Brain microvascular endothelial cell (primary cell): ENCODE measurements at places on chromosomes 1 and 21.

- peak; percentile 78 for DNase-seq
Observed at GRCh38 chr1:218584418-218585155, 239.5 kb downstream of the TGFB2 start.

DNA sequence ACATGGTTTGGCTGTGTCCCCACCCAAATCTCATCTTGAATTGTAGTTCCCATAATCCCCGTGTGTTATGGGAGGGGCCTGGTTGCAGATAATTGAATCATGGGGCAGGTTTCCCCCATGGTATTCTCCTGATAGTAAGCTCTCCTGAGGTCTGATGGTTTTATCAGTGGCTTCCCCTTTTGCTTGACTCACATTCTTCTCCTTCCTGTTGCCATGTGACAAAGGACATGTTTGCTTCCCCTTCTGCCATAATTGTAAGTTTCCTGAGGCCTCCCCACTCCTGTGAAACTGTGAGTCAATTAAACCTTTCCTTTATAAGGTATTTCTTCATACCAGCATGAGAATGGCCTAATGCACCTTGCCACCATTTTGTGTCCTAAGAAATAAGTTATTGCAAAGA, 415.0 kb downstream of the COL11A1 start:
- DNase-seq, result no peak

GRCh38 chr1:205936846-205937586, 6.2 kb downstream of the SLC26A9 start:
- DNase-seq, result peak; percentile 61

- peak; percentile 98 for DNase-seq
Observed at GRCh38 chr1:32989160-32990050, 24.8 kb upstream of the RNF19B start.

DNA sequence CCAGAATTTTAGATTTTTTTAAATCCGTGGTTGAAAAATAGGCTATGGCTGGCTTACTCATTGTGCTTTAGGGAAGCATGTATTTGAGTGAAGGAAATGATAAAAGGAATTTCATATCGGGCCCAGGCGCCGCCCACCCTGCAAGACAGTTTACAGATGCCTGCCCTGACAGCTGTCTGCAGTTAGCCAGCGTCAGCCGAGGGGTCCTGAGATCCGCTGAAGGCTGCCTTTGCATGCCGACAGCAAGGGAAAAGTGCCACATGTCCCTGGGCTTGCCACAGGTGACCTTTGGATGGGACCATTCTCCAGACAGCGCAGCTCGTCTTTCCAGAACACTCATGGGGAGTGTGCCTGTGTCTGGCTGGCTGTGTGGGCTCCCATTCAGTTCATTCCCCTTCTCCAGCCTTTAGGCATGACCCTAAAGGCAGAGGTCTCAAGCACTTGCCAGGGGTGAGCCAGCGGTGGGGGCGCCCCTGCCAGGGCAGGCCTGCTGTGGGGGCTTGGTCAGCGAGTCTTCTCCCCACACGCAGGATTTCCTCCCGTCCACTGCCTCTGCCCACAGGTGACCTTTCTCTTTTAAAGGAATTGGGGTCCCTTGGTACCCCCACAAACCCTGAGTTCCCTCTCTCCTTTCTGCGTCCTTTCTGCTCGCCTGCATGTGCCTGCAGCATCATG, 46.1 kb upstream of the TRAPPC10 start:
- no peak for DNase-seq

DNA sequence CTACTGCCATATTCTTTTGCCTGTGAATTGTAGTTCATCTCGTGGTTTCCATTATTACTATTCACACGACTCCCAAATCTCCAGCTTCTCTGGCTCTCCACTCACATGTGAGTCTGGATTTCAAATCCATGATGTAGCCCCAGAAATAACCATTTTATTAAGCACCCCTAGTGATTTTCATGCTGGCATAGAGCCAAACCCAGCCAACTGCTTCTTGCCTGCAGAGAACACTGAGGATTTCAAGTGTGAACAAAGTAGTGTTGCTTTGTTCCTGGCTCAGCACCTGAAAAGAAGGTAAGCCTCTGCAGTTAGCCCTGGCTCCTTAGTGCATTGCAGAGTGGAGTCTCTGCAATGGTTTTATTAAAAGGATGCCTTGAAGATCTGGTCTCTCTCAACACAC, 25.9 kb downstream of the UTP25 start:
- no peak for DNase-seq
